Astrocyte (in vitro differentiated cells and primary cell): ENCODE measurements at places on chromosomes 4 and X. TPM values are rescaled to one million over a fixed set of nuclear protein-coding genes. Genes with fewer than 3 reads are reported as not detected.

GRCh38 chrX:125678258-125678657 is 358.6 kb downstream of the TEX13C start:
- DNase-seq, result no peak

- no peak for DNase-seq
Measured at GRCh38 chrX:129600981-129601424, 53.8 kb downstream of the APLN start.

DNA sequence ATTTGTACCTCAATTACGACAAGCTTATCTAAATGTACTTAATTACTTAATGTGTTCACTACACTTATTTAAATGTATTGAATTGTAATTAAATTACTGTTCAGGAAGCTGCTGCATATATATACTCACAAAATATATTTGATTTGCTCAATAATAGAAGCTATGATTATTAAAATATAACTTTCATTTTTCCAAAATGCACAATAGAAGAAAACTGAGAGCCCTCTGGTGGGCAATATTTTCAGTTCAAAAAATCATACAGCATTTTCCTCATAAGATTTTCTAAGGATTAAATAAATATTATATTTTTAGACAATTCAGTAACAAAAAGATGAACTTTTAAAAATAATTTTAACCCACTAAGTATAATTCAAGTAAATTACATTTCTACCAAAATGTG is 217.3 kb downstream of the DKK2 start:
- no peak for DNase-seq

DNA sequence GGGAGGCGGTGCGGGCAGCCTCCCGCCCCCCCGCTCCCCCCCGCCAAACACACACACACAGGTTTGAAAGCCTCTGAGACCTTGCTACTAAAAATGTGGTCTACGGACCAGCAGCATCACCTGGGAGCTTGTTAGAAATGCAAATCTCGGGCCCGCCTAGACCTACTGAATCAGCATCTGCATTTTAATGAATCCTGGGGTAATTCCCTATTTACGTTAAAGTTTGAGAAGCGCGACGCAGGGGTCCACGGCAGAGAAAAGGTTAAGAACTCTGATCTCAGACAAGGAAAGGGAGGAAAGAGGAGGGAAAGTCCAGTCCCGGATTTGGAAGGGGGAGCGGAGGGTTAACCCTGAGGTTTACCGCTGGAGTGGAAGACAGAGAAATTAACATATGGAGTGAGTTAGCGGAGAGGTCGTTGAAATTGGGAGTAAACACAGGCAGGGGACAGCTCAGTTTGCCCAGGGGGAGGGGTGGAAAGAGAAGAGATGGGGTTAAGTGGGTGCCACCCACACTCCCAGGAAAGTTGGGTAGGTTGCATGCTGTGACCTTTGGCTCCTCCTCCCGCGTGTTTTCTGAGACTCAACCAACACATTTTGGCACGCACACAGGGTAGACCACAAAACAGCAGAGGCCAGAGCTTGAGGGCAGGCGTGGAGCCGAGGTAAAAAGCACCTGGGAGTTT is 483.6 kb downstream of the BCOR start:
- no peak for DNase-seq

GRCh38 chrX:34653811-34654210 is 3.3 kb downstream of the TMEM47 start:
- DNase-seq, result no peak

DNA sequence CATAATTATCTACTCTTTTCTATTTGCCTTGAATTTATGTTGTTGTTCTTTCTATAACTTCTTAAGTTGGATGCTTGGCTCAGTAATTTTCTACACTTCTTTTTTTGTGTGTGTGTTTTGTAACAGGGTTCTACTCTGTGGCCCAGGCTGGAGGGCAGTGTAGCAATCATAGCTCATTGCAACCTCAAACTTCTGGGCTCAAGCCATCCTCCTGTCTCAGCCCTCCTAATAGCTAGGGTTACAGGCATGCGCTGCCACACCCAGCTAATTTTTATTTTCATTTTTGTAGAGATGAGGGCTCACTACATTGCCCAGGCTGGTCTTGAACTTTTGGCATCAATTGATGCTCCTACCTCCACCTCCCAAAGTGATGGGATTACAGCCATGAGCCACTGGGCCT is 20.7 kb upstream of the UCHL1 start:
- DNase-seq, result no peak

The TCEAL2 gene
- 1.0 and 1.8 TPM in 2 replicates for total RNA-seq
